ENCODE measurements at places on chromosomes 7 and 10.

GRCh38 chr10:61918140-61918539, 16.6 kb downstream of the ARID5B start:
- no peak for DNase-seq

GRCh38 chr10:14116021-14116420, 214.7 kb downstream of the FRMD4A start:
- no peak for DNase-seq

- no peak for DNase-seq
Measured at GRCh38 chr10:43939939-43940820, 291.5 kb upstream of the ZNF32 start.

GRCh38 chr7:99143521-99143852, 421 bp downstream of the SMURF1 start:
- DNase-seq = no peak

- no peak for DNase-seq
Measured at GRCh38 chr7:19404912-19405329, 259.7 kb upstream of the FERD3L start.

DNA sequence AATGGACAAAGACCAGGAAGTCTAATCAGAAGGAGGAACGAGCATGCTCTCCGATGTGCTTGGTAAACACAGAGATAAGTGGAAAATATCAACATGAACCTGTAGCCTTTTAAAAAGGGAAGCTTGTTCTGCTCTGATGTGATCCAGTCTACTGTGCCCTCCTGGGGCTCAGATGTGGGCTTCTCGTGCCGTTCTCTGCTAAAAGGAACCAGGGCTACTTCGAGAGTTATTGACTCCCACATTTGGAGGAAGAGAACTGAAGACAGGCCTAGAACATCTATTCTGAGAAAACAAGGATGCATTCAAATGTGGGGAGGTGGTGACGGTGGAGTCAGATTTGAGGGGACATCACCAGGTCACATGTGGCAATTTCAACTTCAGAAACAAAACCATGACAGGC, 325.4 kb downstream of the GLRX3 start:
- DNase-seq = no peak

DNA sequence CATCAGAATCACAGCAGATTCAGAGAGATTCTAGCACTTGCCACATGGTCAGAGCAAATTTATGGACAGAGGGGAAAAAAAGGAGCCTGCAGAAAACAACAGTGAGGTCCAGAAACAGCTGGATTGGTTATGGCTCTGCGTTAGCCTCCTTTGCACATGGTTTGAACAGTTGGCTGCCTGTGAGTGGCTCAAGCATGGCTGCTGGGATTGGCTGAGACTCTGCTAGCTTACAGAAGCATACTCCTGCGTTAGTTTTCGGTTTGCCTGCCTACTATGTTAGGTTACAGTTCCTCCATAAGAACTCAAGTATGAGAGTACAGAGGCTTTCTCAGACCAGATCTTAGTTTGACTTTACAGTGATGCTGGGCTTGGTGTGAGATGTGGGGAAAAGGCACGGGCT, 80.7 kb upstream of the WDR11 start:
- no peak for DNase-seq

DNA sequence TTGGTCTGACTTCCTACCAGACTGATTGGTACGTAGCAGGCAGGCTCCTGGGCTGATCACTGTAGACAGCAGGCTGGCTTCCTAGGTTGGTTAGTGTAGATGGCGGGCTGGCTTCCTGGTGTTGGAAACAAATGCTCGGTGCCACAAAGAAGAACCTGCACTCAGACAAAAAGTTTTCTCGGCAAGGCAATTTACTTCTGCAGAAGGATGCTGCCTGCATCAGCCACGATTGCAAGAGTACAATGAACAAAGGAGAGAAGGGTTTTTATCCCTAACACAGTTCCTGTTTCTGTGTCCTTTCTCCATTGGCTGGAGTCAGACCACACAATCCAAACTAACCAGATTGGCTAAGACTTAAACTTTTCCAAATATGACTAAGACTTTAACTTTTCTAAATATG, 123.6 kb upstream of the PPP2R2D start:
- no peak for DNase-seq

DNA sequence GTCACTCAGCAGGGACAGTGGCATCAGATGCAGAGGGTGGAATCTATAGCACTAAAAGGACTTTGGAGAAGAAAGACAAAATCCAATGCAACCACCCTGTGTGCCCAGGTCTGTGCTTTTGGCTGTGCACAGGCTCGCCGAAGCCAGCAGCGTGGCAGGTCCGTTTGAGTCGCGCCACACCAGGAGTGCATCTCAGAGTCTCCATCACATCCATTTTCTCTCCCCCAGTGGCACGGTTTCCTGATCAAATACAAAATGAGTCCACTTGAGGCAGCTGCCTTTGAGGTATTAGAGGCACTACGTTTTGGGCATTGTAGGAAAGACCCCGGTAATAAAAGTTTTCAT, 23.4 kb upstream of the PROSER2 start:
- no peak for DNase-seq

- no peak for DNase-seq
Measured at GRCh38 chr10:30383356-30383755, 34.3 kb upstream of the MTPAP start.

GRCh38 chr10:102122450-102122849, 2.3 kb upstream of the LDB1 start:
- DNase-seq = no peak

- no peak for DNase-seq
Measured at GRCh38 chr10:6490614-6491013, 89.5 kb downstream of the PRKCQ start.

GRCh38 chr7:133359449-133359848, 106.6 kb downstream of the EXOC4 start:
- no peak for DNase-seq

- no peak for DNase-seq
Measured at GRCh38 chr10:132311338-132311939, 3.7 kb upstream of the STK32C start.

DNA sequence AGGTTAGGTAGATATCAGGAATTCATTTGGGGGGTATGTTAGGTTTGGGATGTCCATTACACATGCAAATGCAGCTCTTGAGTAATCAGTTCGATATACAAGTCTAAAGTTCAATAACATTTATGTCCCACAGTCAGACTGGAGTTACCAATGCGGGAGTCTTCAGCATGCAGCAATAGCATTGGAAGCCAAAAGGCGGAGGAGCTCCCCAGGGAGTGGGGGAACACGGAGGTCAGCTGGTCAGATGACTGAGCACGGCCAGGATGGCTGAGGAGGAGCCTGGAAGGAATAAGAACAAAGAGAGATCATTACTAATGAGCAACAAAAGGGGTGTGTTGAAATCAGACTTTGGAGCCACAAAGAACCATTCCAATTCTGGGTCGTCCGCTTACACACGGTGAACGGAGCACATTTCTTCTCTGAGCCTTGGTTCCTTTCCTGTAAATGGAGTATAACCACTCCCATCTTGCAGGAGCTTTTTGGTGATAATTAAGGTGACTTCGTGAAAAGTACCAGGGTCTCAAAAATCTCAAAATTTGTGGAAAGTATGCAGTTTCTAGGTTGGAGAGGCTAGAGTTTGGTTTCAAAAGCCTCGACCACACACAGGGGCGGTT, 478 bp upstream of the ZNF22 start:
- peak; percentile 48 for DNase-seq

GRCh38 chr10:72318418-72319262, 36.1 kb downstream of the DNAJB12 start:
- DNase-seq = no peak

- DNase-seq = no peak
Measured at GRCh38 chr10:95350219-95350829, 59.5 kb upstream of the PDLIM1 start.

DNA sequence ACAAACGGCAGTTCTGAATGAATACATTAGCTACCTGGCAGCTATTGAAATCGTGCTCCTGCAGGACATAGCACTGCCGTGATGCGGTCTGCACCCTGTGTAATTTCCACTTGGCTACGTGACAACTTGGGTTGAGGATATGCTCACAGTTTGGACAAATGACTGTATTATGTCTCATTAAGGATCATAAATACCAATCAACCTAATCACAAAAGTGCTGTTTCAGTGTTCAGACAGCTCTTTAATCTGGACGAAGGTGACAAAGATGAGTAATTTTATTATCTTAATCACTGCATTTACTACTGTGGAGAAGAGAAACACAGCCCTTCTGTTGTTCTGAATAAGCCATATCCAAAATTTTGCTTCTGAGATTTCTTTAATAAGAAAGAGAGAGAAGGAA, 210.8 kb upstream of the PFKP start:
- DNase-seq = no peak

DNA sequence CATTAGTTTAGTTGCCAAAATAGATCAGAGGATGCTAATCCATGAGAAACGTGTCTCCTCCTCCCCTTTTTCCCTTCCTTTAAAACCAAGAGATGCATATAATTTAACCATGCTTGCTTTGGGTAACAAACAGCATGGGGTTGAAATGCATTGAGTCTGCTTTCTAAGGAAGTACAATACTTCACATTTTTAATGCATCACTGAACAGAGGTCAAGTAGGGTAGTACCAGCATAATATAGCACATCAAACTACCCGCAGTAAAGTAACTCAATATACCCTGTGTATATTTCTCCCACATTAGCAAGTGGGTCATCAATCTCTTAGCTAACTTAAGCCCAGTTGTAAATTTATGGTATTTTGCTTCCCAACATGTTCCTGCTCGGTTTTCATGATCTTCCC, 239.3 kb upstream of the SEMA3C start:
- DNase-seq = no peak

DNA sequence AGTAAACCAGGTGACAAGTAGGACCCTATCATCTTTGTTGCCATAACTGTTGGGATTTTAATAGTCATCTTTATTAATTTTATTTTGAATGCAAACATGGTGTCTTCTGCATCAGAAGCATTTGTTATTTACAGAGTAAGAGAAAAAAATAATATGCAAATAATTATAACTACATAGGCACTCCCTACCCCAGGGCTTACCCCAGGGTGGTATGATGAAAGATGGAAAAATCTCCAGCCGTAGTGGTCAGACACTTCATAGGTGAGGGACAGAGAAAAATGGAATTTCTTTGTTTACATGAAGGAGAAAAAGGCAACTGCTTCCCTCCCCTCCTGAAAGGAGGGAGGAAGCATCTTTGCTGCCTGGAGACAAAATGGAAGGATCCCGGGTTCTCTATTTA, 29.7 kb downstream of the STOX1 start:
- DNase-seq = no peak

DNA sequence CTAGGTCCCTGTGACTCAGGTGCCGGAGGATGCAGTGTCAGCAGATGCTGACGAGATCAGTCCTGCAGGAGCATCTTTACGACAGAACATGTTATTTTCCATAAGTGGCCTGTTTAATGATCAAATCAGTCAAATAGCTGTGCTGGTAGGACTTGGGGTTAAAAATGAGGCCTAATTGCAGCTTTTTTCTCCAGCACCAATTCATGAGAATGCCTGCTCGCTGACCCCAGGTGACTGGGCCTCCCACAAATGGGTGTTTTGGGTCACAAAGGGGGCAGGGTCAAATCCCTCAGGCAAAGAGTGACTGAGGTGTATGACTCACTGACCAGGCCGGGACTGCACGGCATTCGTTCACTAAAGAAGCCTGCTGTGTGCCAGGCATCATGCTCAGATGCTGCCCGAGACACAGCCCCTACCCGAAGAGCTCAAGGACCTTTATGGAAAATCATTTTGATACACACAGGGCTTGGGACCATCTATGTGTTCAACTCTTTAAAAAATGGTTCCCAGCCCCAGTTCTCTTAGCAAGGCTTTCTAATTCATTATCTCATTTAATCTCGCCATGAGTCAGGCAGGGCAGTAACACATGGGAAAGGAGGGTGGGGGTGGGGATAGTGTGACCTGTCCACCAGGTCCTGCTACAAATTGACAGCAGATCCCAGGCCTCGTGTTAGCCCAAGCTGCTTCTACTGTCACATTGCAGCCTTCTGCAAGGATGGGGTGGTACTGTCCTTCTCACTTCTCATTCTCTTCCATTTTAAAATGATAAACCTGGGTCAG, 21.1 kb downstream of the ZNF775 start:
- no peak for DNase-seq

GRCh38 chr10:28211759-28212158, 91.1 kb downstream of the MPP7 start:
- DNase-seq = no peak

- peak; percentile 93 for DNase-seq
Measured at GRCh38 chr7:75931680-75932079, 16.7 kb downstream of the POR start.

GRCh38 chr7:55100544-55101327, 81.9 kb downstream of the EGFR start:
- peak; percentile 88 for DNase-seq

DNA sequence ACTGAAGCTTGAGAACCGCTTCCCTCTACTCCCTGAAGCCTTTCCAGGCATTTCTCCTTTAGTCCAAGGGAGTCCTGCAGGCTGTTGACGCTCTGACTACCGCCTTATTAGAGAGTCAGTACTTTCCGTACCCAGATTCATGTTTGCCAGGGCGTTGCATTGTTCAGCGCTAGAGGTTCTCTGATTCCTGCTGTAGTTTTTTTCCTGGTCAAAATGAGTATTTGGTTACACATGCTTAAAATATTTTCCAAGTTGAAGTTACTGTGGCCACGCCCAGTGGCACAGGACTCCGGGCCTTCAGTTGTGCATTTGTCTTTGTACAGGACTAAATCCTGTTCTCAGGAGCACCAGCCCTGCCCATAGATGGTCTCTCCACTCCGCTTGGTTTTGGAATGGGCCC, 7.9 kb downstream of the MTURN start:
- DNase-seq = peak; percentile 13

- DNase-seq = no peak
Measured at GRCh38 chr7:26500749-26501352, 209.2 kb downstream of the SNX10 start.

DNA sequence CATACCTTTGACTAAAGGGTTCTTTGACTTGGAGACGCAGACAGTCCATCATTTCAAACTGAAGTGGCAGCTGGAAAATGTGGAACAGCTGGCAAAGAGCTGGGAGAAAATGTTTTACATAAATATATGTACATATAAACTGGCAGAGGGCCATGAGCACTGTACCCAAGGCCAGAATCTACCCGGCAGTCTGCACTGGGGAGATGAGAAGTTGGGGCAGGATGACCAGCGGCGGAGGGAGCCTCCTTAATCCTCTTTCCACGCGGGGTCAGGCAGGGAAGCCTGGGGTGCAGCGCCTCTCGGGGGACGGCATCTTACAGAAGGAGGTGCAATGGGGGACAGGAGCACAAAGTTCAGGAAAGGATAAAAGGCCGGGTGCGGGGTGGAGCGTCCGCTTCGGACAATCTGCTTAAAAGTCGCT, 1.3 kb downstream of the GLI3 start:
- DNase-seq = no peak

- DNase-seq = no peak
Measured at GRCh38 chr10:123236126-123236525, 81.9 kb downstream of the BUB3 start.

DNA sequence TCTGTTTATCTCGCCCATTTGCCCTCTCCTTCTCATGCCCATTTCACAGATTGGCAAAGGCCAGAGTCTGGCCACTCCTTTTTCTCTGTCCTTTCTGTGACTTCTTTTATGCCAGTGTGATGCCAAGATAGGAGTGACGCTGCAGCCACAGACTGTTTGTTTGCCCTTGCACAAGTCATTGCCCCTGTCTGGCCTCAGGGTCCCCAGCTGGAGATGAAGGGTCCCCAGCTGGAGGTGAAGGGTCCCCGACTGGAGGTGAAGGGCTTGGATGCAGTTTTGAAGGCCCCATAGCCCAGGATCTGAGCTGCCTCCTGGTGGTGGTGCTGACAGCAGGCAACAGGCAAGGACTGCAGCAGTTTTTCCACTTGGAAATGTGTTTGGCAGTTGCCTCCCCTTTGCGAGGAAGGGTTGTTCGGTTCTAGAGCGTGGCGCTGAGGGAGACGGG, 50.8 kb upstream of the SLC29A3 start:
- DNase-seq = no peak

GRCh38 chr7:151687523-151688235, 168.0 kb upstream of the RHEB start:
- no peak for DNase-seq

Measured in DMS79 (cell line).